Kasumi-1 (cell line): ENCODE measurements at places on chromosomes 3 and 15.
A peak's percentile ranks its signal among the peaks of the same experiment; 100 is the strongest.

- no peak for DNase-seq
These were observed 29.7 kb upstream of the USP50 start for GRCh38 chr15:50576166-50576565.

- DNase-seq = no peak
These were observed 13.9 kb downstream of the EOGT start for GRCh38 chr3:68999605-69000004.

- DNase-seq = peak; percentile 47
These were observed 30.3 kb downstream of the CDC25A start for GRCh38 chr3:48157950-48158376.

DNA sequence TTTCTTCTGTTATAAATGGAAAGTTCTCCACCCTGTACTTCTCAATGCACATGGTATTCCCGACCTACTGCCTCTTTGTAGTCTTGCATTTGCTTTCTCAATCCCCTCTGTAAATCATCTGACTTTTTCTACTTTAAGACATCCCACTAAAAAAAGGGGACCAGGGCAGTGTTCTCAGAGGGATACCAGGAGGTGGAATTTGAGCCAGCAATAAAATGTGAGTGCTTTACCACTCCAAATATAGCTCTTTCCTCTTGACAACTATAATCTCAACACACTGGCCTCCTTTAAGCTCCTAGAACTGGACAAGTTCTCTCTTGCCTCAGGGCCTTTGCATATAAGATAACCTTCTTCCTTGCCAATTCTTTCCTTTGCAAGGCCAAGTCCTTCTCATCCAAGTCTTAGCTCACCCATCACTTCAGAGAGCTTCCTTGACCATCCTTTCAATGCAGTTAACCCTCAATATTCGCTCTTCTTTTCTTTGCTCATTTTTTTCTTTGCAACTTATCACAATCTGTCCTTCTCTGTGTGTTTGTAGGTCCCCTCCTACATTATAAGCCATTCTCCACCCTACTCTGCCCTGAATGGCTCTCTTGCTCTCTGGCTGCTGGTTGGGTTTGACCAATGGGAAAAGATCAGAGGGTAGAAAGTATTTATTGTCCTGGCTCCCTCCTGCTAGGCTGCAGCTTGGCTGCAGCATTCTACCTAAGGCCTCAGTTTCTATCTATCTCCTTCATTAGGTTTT, 93.4 kb downstream of the PRICKLE2 start:
- no peak for DNase-seq

GRCh38 chr3:71104121-71104541, 479.4 kb downstream of the FOXP1 start:
- no peak for DNase-seq

DNA sequence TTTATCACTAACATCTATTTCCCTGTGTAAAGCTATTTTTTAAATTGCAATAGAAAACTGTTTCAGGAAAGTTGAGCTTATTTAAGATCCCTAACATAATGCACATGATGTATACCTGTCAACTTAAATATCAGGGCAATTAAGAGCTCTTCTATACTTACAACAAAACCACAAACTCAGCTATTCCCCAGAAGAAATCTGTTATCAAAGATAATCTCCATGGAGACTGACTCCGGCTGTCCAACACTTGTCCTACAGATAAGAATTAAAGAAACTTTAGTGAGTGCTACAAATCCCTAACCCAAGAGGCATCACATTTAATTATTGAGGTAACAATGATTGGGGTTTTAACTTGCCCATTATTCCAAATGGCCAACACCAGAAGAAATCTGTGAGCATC, 3.4 kb downstream of the SELENOK start:
- no peak for DNase-seq

GRCh38 chr3:114504941-114505628, 211.3 kb downstream of the TIGIT start:
- DNase-seq = no peak

DNA sequence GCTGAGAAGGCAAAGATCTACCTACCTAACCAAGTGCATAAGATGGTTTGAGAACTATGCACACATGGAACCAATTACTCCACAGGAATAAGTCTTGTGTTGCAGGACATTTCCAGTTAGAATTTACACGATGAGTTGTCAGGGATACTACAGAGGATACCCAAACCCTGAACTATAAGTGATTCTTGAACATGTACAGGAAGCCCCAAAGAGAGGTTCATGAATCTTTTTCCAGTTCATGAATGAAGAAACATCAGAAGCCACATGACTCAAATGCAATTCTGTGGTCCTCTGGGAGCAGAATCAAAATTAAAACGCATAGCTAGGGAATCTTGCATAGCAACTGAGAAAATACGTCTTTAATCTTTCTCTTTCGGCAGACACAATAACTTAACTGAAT, 114.1 kb upstream of the LMCD1 start:
- no peak for DNase-seq

- no peak for DNase-seq
These were observed 220.0 kb upstream of the ARHGEF26 start for GRCh38 chr3:153901152-153901551.
